ENCODE measurements at places on chromosomes 11 and 22.

DNA sequence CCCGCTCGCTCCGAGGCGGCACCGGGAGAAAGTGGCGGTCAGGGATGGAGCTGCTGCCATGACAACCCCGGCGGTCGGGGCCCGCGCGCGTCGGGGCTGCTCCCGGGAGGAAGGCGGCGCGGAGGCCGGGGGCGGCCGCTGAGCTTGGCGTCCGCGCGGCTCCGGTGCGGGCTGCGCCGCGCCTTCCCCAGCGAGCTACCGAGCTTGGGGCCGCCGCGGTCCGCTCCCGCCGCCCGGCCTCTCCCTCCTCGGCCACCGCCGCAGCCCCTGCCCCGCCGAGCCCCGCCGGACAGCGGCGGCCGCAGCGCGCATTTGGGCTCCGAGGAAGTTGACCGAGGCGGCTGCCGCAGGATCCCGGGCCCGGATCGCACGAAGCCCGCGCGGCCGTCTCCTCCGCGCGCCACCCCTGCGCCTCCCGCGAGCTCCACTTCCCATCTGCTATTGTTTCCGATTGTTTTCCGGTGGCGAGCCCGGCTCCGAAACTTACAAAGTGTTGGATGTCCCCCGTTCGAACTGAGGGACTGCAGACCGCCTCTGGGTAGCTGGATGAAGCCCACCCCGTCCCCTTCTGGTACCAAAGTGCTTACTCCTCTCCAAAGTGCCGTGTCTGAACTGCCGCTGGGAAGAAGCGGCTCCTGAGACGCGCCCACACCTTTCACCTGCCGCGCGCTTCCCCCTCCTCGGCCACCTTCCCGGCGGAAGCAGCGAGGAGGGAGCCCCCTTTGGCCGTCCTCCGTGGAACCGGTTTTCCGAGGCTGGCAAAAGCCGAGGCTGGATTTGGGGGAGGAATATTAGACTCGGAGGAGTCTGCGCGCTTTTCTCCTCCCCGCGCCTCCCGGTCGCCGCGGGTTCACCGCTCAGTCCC lies 540.3 kb downstream of the NTM start:
- DNase-seq = no peak

GRCh38 chr22:50734986-50735738 lies 2.8 kb upstream of the ACR start:
- DNase-seq = no peak

- DNase-seq = peak; percentile 48
Measured at GRCh38 chr11:72091292-72091691, 10.6 kb downstream of the LRRC51 start.

- no peak for DNase-seq
Measured at GRCh38 chr11:62153087-62153395, 29.2 kb downstream of the INCENP start.

DNA sequence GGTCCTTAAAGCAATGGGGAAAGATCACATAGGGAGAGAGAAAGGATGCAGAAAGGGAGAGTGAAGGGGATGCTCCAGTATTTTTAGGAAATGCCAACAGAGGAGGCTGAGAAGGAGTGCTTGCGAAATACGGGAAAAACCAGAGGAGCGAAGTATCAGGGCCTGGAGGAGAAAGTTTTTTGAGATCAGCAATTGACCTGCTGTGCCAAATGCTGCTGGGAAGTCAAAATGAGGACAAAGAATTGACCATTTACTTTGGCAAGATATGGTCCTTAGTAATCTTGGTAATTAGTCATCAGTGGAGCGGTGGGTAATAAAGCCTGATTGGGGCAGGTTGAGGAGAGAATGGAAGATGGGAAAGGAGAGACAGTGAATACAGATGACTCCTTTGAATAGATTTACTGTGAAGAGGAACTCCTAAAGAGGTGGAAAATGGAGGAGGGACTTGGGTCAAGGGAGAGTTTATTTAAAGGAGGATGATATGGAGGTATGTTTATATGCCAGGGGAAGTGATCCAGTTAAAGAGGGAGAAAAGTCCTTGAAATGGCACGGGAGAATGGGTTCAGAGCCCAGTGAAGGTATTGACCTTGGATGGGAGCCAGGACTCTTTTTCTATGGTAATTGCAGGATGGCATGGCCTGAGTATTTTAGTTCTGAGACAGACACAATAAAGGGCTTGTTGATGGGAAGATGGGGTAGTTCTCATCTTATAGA lies 111.5 kb downstream of the PKNOX2 start:
- DNase-seq = no peak

DNA sequence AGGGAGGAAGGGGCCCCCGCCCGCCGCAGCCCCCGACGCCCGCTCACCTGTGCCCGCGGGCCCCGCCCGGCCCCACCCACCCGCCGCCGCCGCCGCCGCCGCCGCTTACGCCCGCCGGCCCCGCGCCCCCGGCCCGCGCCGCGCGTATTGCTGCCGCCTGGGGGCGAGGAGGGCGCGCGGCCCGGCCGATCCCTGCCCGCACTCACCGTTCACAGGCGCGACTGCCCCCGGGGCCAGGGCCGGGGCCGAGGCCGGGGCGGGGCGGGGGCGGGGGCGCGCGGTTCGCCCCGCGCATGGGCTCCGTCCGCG lies 212 bp downstream of the HRAS start:
- no peak for DNase-seq

- no peak for DNase-seq
Measured at GRCh38 chr22:31933816-31934482, 10.4 kb upstream of the YWHAH start.

- DNase-seq = peak; percentile 46
Measured at GRCh38 chr22:41481131-41481830, 12.4 kb downstream of the ACO2 start.

GRCh38 chr11:75476739-75477613 lies 44.0 kb upstream of the KLHL35 start:
- DNase-seq = no peak

GRCh38 chr11:72088076-72088808 lies 7.6 kb downstream of the LRRC51 start:
- DNase-seq = no peak

DNA sequence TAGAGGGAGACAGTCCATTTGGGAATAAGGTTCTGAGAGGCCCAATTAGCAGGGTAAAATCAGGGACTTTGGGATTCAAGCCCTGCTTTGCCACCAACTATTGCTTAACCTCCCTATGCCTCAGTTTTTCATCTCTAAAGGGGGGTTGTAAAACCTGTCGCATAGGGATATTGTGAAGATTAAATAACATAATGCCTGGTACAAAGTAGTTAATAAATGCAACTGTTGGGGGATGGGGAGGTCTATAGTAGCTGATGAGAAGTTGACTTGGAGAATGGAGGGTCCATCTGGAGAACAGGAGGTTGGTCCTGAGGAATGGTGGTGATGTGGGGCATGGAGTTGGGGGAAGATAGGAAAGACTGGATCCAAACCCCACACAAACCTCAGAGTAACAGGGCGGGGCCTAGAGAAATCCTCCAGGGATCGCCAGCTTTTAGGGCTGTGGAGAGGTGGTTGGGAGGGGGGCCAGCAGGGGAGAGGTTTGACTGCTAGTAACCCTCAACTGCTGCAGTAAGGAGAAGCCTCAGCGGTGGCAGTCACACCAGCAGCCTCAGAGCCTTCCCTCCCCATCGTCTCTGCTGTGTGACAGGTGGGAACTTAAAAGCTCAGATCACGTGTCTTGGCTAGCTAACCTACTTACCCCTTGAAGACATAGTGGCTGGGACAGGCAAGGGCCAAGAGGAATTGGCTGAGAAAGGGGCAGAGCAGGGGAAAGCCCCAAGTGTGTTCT lies 1.1 kb upstream of the ABCG4 start:
- DNase-seq = no peak

DNA sequence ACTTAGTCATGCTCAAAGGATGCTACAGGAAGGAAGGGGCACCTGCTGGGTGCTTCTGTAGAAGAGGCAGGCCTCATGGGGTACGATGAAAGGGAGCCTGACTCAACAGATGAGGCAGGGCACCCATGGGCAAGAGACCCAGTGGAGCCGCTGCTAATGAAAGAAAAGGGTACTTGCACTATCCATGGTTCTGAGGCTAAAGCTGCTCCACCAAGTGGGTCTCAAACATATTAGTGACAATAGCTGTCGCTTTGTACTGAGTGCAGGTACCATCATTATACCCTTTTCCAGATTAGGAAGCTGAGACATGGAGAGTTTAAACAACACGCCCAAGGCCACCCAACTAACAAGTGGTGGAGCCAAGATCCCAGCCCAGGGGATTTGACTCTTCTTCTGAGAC lies 127.5 kb upstream of the SERPIND1 start:
- no peak for DNase-seq

- DNase-seq = no peak
Measured at GRCh38 chr22:19970031-19970478, 28.4 kb upstream of the TXNRD2 start.

DNA sequence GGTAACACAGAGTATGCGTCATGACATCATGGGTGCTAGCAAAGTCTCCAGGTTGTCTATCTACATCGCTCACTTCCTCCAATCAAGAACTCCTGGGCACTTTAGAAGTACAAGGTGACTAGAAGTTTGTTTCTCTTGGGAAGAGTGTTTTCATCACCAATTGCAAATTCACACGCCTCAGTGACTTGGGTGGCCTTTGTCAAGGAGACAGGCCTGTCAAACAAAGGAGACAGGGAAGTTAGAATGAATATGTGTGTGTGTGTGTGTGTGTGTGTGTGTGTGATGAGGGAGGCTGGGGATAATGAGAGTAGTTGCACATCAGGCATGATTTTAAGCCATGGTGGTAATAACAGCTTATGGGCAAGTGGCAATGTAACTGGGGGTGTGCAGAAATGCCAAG lies 953.2 kb downstream of the OPCML start:
- DNase-seq = no peak

DNA sequence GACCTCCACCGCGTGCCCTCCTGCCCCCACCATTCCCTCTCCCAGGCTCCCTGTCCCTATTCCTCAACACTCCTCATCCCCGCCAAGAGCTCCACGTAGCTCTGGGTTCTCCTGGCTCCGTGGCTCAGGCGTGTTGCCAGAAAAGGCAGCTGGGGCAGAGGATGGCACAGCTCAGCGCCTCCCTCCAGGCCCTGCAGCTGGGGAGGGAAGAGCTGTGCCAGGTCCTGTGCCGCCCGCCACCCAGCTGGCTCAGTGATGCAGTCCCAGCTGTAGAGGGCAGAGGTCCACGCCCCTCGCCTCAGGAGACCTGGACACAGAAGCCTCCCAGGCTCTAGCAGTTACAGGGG lies 4.2 kb downstream of the ARHGAP1 start:
- peak; percentile 87 for DNase-seq

- no peak for DNase-seq
Measured at GRCh38 chr11:118531597-118532084, 649 bp downstream of the TMEM25 start.

DNA sequence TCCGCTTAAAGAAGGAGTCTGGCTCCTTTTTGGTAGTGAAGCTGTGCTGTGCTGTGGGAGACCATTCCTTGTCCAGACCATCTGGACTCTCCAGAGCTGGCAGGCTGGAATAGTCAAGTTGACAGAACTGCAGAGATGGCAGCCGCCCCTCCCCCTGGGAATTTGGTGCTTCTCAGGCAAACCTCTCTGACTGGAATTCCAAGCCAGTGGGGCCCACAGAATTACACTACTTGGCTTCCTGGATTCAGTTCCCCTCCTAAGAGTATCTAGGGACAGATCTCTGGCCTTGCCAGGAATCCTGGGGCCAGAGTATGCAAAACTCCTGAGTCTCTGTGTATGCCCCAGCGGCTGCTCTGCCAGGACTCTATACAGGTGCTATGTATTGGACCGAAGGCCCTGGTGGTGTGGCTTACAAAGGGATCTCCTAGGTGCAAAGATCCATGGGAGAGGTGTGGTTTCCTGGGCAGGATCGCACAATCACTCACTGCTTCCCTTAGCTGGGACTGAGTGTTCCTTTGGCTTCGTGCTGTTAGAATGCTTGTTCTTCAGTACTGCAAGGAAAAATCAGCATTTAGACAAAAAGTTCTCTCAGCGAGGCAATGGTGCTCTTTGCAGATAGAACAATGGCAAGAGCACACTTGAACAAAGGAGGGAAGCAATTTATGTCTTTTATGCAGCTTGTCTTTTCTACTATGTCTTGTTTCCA lies 86.8 kb downstream of the PRMT3 start:
- peak; percentile 39 for DNase-seq

All from C1 segment of cervical spinal cord (tissue), 14 donors.